Stimulated activated CD8-positive, alpha-beta memory T cell treated with anti-CD3 and anti-CD28 coated beads, Interleukin-2, amount 100 ng/mL, for 1 hour (primary cell): ENCODE measurements at places on chromosomes 2 and 18.

DNA sequence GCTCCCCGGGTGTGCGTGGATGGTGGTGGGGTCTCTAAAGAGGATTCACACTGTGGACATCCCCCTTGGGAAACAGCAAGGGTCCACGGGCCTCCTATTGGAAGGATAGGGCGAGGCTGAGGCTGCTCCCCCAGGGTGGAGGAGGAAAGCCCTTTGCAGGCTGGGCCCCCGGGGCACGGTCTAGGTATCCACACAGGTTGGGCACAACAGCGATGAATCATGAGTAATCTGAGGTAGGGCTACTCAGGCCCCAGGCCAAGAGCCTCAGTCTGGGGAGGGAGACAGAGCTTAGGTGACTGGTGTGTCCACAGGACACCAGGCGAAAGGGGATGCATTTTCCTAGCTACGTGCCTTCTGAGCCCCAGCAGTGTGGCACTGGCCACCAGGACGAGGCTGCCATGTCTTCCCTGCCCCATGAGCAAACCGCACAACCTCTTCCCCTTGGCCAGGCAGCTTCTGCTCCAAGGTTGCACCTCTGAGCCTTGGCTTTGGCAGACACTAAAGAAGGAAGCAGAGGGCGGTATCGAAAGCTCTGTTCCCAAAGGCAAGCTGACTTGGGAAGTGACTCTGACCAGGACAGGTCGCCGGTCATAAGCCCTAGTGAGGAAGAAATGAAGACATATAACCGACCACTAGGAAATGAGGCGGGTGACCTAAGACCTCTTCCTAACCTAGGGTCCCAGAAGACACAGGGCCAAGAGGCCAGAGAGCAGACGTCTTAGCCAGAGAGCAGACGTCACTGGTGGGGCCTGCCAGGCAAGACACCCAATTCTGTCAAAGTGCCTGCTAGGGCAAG, 14.6 kb upstream of the SEMA4C start:
- DNase-seq = no peak

- DNase-seq = no peak
Measured at GRCh38 chr2:122927197-122927596, 1097.9 kb upstream of the CNTNAP5 start.

DNA sequence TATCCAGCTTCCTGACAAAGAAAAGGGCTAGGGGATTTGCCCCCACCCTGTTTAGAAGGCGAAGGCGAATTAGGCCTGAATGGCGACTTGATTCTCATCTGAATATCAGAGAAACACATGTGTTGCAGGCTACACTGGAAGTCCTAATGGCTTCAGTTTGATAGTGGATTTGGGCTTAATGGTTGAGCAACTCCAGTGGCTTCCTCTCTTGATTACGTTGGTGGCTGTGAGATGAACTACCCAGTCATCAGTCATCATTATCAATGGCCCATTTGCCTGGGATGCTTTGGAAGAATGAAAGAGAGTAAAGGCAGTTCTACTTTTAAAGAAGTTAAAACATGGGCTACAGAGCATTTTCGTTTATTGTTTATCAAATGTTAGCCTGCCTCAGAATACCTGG, 60.9 kb upstream of the IL1R1 start:
- DNase-seq = no peak

- DNase-seq = no peak
Measured at GRCh38 chr2:54597153-54597848, 126.2 kb upstream of the EML6 start.

DNA sequence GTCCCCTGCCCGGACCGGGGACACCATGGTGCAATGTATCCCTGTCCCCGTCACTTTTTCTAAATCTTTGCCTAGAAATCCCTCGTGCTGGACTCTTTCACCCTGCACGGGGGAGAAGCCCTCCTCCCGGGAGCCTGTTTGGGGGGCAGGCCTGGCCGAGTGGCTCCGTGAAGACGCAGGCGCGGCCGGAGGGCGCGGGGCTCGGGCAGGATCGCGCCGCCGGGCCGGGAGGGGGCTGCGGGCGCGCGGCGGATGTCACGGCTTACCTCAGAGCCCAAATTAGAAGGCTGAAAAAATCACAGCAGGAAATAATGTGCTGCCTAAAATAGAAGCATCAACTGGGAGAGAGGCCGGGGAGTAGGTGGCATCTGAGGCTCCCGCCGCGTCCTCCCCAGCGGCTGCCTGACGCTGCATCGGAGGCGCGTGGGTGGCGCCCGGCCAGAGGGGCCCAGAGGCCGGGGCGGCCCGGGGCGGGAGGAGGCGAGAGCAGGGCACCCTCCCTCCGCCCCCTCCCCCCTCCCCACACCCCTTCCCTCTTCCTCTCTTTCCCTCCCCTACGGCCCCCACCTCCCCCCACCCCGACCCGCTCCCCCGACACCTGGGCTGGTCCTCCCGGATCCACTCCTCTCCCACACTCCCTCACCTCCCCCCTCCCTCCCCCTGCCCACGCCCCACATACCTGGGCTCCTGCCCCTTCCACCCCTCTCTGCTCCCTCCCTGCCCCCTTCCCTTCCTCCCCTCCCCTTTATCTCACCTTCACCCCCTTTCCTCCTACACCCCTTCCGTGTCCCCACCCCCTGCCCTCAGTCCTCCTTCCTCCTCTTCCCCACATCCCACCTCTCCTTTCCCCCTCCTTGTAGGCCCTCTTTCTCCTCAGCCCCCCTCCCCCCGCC, 51.9 kb downstream of the SLC4A1AP start:
- DNase-seq = no peak

- no peak for DNase-seq
Measured at GRCh38 chr2:102839668-102840388, 78.0 kb downstream of the TMEM182 start.
